Suprapubic skin (tissue), 4 donors: ENCODE measurements at places on chromosomes 7 and 10. TPM values are rescaled to one million over a fixed set of nuclear protein-coding genes. Genes with fewer than 3 reads are reported as not detected.
A peak's percentile ranks its signal among the peaks of the same experiment; 100 is the strongest.

- no peak overlapping the region for H3K4me3 ChIP-seq
- peaks cover 51% of the 10 kb centered on the region for H3K4me1 ChIP-seq
- no peak for DNase-seq
- peak overlapping the region; percentile 58 for H3K27ac ChIP-seq
Measured at GRCh38 chr10:68992636-68993440, 4.2 kb downstream of the KIFBP start.

DNA sequence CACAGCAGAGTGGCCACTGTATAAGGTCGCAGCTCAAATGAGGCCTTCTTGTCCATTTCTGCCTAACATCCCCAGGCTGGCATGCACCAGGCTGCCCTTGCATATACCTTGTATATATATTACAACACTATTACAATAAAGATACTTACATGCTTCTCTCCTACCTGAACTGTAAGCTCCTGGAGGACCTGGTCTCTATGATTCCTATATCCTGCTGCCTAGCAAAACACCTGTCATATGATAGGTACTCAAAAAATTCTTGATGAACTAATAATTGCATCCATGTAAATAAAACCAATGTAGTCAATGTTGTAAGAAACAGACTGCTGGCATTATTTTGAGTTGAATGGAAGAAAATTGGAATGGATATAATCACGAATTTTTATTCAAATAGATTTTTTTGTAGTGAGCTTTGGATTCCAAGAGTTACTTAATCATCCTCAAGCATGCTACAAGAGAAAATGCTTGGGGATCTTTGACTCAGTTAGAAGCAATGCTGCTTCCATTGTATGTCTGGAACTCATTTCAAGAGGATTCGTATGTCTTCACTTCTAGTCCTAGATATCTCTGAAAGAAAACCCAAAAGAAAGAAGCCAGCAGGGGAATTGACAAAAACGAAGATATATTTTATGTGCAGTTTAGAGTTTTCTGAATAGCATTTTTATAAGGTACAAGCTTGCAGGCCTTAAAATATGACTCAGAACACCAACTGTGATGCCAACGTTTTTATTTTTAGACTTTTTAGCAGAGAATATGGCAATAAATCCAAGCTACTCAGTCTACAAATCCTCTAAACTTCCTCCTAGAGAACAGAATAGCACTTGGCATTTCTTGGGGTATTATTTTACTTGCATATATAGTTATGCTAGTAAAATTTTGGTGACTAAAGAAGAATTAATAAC, 53.1 kb downstream of the OSBPL3 start:
- no peak for DNase-seq
- H3K27me3 ChIP-seq, result no peaks in the 10 kb centered on the region
- H3K27ac ChIP-seq, result no peak overlapping the region
- H3K4me1 ChIP-seq, result peaks cover 17% of the 10 kb centered on the region
- H3K4me3 ChIP-seq, result no peak overlapping the region

DNA sequence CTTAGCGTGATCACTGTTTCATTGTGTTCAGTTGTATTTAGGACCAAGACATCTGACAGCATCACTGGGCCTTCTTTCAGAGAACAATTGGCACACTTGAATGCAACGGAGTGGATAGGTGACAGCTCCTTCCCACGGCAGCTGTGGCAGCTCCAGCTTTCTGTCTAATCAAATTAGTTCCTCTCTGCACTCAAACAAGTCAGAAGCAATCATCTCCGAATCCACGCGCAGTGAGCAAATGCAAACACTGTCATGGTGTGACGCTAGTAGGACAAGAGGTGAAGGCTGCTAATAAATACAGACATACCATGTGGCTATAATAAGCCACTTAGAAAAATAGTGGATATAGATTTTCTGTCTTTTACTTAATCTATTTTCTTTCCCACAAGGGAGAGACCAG, 542.4 kb downstream of the ACTR3B start:
- no peaks in the 10 kb centered on the region for H3K4me1 ChIP-seq
- no peak overlapping the region for H3K27ac ChIP-seq
- H3K4me3 ChIP-seq, result no peak overlapping the region

DNA sequence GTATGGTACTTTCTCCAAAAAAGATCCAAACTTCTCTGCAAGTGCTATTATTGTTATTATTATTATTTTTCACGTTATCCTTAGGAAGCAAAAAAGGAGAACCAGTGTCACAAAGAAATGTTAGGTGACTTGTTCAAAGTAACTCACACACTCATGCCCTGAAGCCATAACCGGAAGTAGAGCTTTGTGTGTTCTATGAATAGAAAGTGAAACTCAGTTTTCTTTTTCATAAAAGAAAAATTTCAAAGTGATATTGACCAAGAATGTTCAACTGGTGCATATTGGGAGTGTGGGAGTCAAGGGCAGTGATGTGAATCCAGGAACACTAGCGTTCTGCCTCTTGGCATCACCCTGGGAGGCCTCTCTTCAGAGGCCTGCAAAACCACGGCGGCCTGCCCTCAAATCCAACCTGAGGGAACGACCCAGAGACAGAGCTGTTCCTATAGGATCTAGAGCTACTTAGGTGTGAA, 106.1 kb downstream of the PRKCQ start:
- H3K27me3 ChIP-seq, result no peaks in the 10 kb centered on the region
- no peak overlapping the region for H3K27ac ChIP-seq
- no peak overlapping the region for H3K4me3 ChIP-seq

DNA sequence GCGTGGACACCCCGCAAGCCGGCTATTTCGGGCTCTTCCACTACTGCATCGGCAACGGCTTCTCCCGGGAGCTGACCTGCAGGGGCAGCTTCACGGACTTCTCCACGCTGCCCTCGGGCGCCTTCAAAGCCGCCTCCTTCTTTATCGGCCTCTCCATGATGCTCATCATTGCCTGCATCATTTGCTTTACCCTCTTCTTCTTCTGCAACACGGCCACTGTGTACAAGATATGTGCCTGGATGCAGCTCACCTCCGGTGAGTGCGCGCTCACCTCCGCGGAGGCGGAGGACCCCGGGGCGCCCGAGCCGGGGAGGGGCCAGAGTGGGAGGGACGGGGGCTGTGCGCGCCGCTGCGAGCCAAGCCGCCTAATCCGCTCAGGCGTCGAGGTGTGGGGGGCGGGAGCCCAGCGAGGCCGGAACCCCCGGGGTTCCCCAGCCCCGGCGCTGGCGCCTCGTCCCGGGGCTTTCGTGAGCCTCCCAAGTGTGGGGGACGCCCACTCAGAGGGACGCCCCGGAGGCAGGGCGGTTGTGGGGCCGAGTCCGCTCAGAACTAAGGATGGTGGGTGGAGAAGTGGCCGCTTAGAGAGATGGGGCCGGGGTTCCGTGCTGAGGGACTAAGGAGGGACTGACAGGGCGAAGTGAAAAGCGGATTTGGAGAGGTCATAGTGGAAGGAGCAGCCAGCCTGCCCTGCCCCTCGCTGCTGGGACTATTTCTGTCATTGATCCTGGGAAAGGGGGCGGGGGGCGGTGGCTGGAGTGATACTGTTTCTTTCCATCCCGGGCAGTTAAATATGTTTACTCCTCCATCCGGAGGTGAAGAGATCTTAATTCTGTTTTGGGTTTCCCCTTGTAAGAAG, 795 bp downstream of the LHFPL3 start:
- peak overlapping the region; percentile 33 for H3K4me3 ChIP-seq
- H3K27me3 ChIP-seq, result peaks cover 49% of the 10 kb centered on the region
- H3K4me1 ChIP-seq, result peaks cover 15% of the 10 kb centered on the region
- H3K36me3 ChIP-seq, result no peaks in the 10 kb centered on the region

DNA sequence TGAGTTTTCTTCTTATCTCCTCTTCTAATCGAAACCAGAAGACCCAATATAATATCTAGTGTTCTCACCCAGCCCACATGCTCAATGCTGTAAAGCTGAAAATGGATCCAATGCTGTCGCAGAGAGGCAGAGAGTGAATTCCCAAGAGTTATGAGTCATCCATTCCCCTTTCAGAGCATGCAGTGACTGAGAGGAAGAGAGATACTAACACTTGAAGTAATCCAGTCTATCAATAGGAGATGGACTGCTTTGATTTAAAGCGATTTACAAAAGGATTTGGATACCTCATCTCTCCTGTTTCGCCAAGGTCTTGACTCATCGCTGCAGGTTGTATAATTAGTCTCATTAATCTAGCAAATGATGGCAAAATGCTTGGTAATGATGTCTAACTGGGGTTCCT, 41.5 kb upstream of the PRKCQ start:
- no peak overlapping the region for H3K4me3 ChIP-seq
- no peaks in the 10 kb centered on the region for H3K4me1 ChIP-seq
- no peak overlapping the region for H3K27ac ChIP-seq
- DNase-seq, result no peak
- no peaks in the 10 kb centered on the region for H3K36me3 ChIP-seq

DNA sequence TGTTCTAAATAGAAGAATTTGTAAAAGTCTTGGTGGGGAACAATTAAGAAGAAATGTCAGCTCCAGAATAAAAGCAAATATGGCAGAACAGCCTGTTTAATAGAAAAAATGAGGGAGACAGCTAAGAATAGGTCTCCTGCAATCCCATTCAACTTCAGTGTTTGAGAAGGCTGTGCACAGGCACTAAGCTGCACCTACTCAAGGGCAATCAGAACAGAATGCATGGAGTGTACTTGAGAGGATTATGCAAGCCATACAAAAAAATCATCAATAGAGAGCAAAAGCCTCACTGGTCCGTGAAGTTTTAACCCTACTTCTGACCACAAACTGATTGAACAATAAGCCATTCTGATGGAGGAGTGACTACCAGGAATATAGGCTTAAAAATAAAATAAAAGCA, 690.7 kb upstream of the PCDH15 start:
- no peak overlapping the region for H3K27ac ChIP-seq
- DNase-seq, result no peak
- no peaks in the 10 kb centered on the region for H3K36me3 ChIP-seq
- H3K4me3 ChIP-seq, result no peak overlapping the region
- H3K27me3 ChIP-seq, result no peaks in the 10 kb centered on the region

DNA sequence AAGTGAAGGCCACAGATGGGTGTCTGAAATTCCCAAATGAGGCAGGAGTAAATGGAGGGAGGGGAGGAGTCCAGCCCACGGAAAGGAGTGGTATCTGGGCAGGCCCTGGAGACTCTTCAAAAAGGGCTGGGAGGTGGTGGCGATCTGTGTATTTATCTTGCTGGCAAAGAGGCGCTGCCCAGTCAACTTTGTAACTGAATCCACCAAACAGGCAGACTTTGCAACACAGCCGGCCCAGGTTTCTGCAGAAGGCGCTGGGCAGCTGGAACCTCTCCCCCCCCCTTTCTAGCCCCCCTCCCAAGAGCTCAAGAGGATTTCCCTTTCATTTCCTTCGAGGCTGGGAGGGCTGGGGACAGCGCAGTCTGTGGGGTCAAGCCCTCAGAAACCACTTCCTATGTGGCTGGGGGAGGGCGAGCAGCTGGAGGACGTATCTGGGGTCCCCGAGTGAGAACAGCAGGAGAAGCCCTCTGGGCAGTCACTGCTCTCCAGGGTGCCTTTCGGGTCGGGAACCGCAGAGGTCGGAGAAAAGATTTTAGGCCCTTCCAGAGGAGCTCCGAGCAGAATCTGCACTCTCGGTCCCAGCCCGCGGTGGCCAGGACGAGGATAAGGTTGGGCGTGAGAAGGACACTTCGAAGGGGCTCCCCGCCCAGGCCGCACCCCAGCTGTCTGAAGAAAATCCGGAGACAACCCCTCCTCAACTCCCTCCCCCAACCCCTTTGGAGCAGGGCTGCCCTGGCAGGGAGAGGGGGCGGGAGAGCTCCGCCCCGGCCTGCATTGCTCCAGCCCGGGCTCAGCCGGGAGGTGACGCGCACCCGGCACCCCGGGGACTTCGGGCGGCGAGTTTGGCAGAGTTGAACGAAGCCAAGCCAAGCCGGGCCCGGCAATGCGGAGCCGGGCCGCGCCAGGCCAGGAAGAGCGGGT, 965 bp downstream of the ZCCHC24 start:
- peak overlapping the region; percentile 93 for H3K4me3 ChIP-seq
- H3K27ac ChIP-seq, result peak overlapping the region; percentile 95
- no peaks in the 10 kb centered on the region for H3K36me3 ChIP-seq
- H3K4me1 ChIP-seq, result peaks cover 57% of the 10 kb centered on the region

DNA sequence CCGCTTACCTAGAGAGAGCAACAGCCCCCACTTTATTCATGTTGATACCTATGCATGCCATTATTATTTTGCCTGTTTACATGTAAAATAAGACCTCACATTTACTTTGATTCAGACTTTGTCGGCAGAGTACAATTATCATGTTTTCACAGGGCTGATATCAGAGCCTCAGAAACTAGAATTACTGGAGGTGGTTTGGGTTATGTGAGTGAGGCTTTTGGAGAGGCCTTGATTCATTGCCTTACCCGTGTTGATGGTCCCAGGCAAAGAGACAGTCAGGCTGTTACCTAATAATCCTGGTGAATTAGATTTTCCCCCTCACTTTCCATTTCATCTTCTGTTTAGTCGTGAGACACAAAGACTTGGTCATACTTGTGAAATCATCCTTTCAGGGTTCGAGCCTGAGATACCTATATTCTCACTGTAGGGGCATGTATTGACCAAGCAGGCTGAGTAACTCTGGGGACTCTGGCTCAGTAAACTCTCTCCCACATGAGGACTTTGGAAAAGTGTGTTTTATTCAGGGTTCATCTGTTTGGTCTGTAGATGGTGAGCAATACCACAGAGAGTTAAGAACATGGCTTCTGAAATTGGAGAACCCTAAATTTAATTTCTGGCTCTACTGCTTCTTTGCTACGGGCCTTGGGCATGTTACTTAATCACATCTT, 150.9 kb downstream of the CELF2 start:
- peaks cover 3% of the 10 kb centered on the region for H3K27me3 ChIP-seq
- peak overlapping the region; percentile 59 for H3K4me3 ChIP-seq
- peaks cover 32% of the 10 kb centered on the region for H3K4me1 ChIP-seq
- no peak for DNase-seq
- H3K27ac ChIP-seq, result peak overlapping the region; percentile 50
- H3K36me3 ChIP-seq, result peaks cover 10% of the 10 kb centered on the region

The SYT15B gene
- 2.4 TPM for total RNA-seq

The MNX1 gene
- not detected for total RNA-seq

The BTAF1 gene
- total RNA-seq, result 215 TPM
